ENCODE measurements at places on chromosomes 2 and 18.

DNA sequence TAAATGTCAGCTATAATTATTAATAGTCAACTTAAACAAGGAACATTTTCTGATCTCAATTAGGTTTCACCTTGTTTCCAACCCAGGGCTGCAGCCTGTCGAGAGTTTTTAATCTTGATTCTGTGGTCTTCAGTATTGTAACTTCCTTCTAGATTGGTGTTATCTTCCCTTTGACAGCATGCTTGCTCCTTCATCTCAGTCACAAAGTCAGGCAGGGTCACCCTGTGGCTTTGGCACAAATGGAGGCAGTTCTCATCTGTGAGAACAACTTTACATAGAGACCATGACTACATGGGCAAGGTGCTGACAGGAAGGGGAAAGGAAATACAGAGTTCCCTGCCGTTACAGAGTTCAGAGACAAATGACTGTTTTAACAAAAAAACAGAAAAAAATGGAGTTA, 50.5 kb downstream of the HNRNPLL start:
- DNase-seq, result peak; percentile 14

- DNase-seq, result no peak
These were observed 14.3 kb upstream of the MC5R start for GRCh38 chr18:13809531-13810255.

- no peak for DNase-seq
These were observed 1.6 kb downstream of the ADCY3 start for GRCh38 chr2:24918326-24919036.

- DNase-seq, result no peak
These were observed 493.7 kb upstream of the HS6ST1 start for GRCh38 chr2:128812183-128812940.

- no peak for DNase-seq
These were observed 65.8 kb upstream of the ZNF804A start for GRCh38 chr2:184532551-184532950.

GRCh38 chr2:112087346-112088020, 32.4 kb downstream of the TMEM87B start:
- DNase-seq, result no peak

DNA sequence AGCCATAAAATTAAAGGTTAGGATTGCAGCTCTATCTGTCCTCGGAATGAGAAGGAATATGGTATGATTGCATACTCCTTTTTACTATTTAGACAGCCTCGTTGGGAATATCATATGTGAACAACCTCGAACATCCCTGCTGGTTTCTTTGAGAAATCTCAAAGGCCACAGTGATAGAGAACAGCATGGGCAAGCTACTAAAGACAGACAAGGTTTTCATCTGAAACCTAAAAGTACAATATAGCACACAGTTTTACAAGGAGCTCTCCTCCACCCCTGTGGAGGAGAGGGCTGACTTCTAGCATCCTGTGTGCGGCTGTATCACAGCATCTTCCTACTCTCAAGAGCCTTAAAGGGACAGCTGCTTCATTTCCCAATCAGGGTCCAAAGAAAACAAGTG, 104.3 kb downstream of the VWC2L start:
- no peak for DNase-seq

DNA sequence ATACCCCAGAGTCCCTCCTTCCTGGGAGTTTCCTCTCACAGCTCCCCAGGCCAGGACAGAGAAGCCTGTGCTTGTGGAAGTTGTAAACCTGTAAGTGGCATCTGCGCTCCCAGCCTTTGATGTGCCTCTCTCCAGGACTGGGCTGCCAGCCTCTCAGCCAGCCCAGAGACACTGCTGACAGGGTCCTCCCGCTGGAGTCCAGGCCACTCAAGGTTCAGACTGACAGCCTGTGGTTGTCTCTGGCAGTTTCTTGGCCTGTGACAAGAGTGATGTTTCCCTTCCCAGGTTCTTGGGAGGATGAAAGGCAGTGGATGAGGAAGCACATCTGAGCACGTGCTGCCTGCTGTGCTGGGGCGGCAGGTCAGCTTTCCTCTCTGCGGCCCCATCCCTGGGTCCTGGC, 3.0 kb downstream of the SLC35F6 start:
- no peak for DNase-seq

DNA sequence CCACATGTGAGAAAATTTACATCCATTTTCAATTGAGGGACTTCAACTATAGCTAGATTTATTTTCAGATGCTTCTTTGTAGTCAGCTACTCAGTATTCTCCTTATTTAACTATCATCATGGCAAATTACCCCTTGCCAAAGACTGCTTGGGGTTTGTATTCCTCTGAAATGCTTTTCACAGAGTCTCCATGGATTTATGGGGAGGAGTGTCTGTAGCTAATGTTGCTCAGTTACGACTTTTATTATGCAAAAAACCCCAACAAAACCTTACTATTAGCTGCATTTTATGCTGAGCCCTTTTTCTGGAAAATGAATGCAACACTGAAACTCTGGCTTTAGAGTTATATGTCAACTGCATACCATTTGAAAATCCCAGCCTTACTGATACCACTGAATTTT, 78.6 kb downstream of the RFTN2 start:
- DNase-seq, result no peak

GRCh38 chr2:48939232-48939631, 183.7 kb upstream of the LHCGR start:
- DNase-seq, result no peak

GRCh38 chr2:119701352-119701751, 22.4 kb downstream of the TMEM177 start:
- DNase-seq, result no peak

- no peak for DNase-seq
These were observed 59.9 kb upstream of the SLC1A4 start for GRCh38 chr2:64929333-64929732.

DNA sequence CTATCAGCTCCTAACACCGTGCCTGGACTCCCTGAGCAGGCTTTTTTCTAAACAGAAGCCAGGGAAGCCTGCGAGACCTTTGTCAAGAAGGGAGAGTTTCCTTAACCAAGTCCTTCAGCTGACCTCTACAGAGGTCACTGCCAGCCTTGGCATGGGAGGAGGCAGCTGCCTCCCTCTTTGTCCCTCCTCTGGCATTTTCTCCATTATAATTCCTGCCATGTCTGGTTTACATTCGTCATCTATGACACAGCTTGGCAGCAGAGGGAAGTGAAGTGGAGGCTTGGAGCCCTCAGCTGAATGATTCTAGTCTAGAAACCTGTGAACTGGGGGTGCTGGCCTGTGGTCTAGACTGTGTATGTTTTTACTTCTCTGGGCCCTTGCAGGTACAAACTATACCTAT, 22.5 kb downstream of the LIPG start:
- no peak for DNase-seq

DNA sequence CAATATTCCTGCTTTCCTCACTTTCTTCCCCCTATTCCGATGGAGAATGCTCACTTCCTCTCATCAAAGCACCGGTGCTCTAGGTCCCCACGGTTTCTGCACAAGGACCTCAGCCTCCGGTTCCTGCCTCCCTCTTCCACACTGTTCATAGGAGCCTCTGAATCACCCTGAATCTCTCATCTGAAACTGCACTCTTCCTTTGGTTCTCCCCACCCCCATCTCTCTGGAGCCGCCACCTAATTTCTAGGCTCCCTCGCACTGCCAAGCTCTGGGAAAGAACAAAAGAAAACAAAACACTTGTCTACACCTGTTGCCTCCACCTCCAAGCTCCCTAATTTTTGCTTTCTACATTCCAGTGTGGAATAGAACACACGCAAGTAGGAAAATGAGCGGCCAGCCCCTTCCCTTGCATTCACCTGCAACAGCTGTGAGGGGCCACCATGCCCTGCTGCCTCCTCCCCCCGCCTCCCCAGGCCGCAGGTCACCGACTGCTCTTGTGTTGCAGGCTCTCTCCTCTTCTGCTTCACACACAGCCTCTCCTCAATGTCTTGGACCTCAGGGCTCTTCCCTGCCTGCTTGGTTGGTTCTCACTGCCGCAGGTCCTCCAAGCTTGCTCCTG, 9.6 kb downstream of the FBXO15 start:
- DNase-seq, result no peak

DNA sequence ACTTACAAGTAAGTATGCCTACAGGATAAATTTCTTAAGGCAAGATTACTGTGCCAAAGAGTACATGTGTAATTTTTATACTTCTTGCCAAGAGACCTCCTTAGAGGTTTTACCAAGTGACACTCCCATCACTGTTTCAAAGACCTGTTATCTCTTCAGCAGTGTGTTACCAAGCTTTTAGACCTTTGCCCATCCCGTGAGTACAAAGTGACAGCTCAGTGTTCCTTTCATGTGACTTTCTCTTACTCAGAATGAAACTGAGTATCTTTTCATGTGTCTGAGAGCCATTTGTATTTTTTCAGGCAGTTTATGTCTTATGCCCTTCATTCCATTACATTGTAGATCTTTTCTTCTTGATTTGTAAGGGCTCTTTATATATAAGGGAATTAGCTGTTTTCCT, 287.5 kb upstream of the SALL3 start:
- no peak for DNase-seq

DNA sequence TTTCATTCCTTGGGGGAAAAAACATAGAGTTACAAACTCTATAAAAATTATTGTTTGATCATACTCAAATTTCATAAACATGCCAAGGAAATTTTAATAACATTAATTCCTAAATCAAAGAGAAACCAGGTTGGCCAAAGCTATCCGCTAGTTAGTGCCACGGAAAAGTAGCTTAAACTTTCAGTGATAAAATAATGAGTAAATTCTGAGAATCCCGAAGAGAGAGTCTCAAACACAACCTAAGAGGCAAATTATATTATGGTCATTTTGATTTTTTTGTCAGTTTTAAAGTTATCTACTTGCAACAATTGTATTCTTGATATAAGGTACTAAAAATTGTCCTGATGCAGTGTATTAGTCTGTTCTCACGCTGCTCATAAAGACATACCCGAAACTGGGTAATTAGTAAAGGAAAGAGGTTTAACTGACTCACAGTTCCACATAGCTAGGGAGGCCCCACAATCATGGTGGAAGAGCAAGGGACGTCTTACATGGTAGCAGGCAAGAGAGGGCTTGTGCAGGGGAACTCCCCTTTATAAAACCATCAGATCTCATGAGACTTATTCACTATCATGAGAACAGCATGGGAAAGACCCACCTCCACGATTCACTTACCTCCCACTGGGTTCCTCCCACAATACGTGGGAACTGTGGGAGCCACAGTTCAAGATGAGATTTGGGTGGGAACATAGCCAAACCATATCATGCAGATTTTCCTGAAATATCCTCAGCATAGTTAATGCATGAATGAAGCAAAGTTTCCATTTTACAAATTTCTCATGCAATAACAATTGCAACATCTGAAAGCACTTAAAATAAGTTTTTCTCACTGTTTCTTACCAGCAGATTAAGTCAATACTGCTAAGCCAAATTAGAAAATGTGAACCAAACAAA, 205.9 kb upstream of the STK17B start:
- DNase-seq, result no peak

DNA sequence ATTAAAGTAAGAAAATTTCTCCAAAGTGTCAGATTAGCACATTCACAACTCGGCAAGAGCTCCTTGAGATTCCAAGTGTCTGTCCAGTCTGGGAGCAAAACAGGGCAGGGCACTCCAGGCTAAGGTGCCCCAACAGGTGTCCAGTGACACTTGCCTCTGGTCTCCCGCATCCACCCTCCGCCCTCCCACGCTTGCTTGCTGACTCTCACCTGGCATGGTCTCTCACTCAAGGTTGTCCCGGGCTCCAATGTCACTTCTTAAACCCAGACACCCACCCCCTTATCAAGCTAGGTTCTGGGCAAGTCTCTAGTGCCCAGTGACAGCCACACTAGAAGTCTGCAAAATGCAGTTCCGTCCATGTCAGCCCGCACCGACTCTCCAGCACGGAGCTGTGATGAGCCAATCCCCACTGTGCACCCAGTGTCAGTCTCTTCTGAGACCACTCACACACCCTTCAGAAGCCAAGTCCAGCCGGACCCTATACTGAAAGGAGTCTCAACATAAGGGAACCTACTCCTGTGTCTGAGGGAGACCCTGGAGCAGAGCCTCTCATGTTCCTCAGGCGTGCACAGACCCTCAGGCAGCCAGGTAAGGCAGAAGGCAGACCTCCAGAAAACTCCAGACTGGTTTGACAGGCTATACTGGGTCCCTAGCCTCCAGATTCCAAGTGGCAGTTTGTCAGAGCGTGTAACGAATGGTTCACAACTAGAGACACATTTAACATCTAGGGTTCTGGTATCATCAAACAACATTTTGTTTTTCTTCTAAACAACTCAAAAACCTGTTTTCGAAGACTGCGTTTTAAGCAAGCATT, 45.6 kb downstream of the HDLBP start:
- no peak for DNase-seq

GRCh38 chr2:187847245-187848208, 293.3 kb upstream of the TFPI start:
- no peak for DNase-seq

- DNase-seq, result no peak
These were observed 51.8 kb downstream of the PKDCC start for GRCh38 chr2:42099438-42100173.

- no peak for DNase-seq
These were observed 792.7 kb downstream of the METTL4 start for GRCh38 chr18:1778496-1779178.

GRCh38 chr2:207502577-207503198, 27.1 kb upstream of the CREB1 start:
- DNase-seq, result peak; percentile 25

DNA sequence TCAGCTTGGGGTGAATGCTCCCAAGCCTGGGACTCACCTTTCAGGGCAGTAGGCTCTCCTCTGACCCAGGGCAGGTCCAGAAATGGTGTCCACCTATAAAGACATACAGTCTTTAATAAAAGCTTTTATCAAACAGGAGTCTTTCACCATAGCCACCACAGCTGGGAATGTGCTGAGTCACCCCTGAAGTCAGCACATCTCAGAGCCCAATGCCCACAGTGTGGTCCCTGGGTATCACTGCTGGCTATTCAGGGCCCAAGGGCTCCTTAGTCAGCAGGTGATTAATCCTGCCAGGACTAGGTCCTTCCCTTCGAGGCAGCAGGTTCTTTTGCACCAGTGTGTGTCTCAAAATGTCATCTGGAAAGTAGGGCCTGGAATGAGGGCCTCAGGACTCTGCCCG, 181.9 kb downstream of the MEMO1 start:
- peak; percentile 10 for DNase-seq

DNA sequence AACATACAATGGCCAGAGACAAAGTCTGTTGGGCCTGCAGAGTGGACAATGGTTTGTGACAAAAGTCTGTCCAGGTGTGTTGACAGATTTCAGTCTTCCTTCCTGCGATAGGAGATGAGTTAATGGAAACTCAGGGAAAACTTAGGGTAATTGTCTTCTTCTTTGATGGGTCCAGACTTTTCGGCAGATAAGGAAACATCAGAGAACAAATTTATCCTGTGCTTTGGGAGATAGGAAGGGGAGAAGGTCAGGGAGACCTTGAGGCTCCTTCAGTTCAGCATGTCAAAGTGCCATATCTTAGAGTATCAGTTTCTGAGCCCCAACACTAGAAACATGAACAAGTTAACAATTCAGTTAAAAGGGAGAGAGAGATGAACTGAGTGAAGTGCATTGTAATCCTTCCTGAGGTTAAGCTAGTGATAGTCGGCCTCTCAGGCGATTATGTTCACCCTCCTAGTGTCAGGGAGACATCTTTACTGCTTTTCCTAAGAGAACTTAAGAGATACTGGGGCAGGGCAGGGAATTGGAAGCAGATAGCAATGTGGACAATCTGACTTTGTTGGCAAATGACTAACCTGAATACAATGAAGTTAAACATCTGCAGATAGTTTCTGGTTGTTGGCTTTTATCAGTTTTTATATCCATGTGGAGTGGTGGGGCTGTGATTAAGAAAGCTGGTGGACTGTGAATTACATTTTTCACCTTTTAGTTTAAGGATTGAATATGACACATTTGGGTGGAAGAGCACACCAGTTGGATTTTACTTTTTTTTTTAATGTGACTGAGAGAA, 248.8 kb upstream of the FN1 start:
- no peak for DNase-seq
